ENCODE measurements at places on chromosomes 11 and 22.

GRCh38 chr22:36343070-36343719 is 44.6 kb downstream of the MYH9 start:
- DNase-seq: no peak

DNA sequence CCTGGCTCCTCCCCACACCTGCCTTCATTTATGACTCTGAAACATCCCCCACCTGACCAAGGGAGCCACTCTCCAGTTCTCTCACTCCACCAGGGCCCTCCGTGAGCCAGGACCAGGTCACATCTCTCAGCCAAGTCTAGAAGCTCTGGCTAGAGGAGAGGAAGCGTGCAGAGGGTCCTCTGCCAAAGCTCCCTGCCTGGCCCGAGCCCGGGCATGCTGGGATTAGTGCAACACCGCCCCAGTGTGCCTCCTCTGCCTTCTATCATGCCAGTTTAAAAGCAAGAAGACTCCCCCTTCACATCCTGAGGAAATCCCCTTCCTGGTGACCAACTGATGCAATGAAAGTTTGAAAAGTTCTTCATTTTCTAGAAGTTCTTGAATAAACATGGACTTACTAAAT is 23.5 kb downstream of the TP53AIP1 start:
- DNase-seq: no peak

GRCh38 chr22:39429916-39430575 is 26.8 kb upstream of the MGAT3 start:
- DNase-seq: no peak

GRCh38 chr22:27868732-27869282 is 50.2 kb downstream of the PITPNB start:
- DNase-seq: no peak

DNA sequence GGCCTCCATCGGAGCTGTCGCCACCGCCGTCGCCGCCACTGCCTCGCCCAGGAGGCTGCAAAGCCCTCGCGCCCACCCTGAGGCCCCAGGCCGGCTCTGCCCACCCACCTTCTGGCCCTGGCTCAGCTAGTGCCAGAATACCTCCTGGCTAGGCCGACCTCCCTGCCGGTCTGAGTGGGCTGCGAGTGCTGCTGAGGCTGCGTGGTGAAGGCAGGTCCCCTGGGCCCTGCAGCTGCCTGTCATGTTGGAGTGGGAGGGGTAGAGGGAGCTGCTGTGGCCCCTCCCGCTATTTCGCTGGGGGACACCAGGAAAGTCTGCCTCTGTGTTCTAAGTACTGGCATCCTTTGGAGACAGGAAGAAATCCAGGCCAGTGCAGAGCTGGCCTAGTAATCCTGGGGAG is 34.2 kb downstream of the LRRC10B start:
- no peak for DNase-seq

GRCh38 chr22:42490243-42490832 is 29.3 kb downstream of the RRP7A start:
- DNase-seq: no peak

- no peak for DNase-seq
Measured at GRCh38 chr22:22761606-22761962, 117.2 kb downstream of the GGTLC2 start.

- no peak for DNase-seq
Measured at GRCh38 chr22:39308614-39309363, 10.6 kb downstream of the RPL3 start.

DNA sequence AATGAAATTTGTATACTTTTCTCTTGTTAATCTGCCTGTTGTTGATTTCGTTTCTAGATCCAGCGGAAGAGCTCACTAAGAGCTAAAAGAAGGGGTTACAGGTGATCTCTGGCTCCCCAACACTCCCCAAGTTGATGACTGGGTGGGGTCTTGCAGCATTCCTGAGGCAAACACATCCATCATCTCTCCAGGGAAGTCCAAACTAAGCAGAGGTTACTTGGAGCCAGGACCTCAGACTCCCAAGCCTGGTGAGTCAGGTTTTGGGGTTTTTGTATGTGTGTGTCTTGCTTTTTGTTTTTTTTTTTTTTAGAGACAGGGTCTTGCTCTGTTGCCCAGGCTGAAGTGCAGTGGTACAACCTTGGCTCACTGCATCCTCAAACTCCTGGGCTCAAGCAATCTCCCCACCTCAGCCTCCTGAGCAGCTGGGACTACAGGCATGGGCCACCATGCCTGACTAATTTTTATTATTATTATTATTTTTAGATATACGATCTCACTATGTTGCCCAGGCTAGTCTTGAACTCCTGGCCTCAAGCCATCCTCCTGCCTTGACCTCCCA is 11.5 kb upstream of the RPS3 start:
- no peak for DNase-seq

DNA sequence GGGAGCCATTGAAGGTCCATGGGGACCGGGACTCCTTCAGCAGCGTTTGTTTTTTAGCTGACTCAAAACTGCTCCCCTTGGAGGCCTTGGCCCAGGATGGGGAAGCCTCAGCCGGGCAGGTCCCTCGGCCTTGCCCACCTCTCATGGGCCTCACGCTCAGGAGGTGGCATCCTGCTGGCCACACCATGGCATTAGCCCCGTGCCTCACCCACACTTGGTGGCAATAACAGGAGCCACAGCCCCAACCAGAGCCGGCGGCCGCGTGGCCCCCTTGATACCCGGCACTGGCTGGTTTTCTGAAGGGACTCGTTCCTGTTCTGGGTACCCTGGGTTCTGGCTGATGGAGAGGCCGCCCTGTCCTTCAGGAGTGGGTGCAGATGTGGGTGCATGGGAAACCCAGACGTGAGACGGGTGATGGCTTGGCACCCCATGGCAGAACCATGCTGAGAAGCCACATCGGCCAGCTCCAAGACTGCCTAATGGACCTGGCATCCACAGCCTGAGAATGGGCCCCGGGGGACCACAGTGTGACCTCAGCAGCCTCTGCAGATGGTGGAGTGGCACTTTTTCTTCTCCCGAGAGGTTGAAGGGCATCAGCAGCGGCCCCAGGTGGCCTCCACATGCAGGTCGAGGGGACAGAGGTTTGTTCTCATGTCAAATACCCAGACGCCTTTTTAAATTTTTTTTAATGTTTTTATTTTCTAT is 49.8 kb upstream of the PPARA start:
- DNase-seq: no peak

GRCh38 chr22:41562461-41562860 is 1.7 kb downstream of the CSDC2 start:
- no peak for DNase-seq

- DNase-seq: no peak
Measured at GRCh38 chr22:47396515-47396914, 634.1 kb downstream of the TBC1D22A start.

GRCh38 chr22:32073823-32074380 is 30.8 kb downstream of the SLC5A1 start:
- no peak for DNase-seq

DNA sequence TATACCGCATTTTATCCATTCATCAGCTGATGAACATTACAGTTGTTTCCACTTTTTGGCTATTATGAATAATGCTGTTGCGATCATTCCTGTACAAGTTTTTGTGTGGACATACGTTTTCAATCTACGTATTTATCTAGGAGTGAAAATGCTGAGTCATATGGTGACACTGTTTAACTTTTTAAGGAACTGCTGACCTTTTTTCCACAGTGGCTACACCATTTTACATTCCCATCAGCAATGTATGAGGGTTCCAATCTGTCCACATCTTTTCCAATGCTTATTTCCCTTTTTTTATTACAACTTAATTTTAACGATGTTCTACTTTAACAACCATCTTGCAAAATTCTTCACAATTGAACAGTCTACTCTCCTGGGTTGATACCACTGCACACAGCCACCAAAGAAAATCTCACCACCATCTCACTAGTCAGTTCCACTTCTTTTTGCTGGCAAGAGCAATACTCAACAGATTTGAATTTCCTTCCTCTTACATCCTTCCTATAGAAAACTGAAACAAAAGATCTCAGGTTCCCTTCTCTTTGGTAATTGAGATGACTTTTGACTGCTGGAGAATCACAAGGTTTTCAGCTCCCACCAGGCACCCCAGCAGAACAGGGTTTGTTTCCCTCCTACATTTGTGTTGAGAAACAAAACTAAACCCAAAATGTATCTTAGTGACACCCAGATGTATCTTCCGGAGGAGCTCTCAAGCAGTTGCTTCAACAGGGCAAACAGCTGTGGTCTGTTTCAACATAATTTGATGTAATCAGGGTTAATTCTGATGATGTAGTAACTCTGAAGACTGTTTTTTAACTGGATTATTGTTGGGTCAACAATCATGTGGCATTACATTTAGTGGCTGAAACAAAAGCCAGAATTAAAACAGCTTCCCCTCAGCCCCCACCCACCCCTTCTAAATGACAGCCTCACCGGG is 7.0 kb upstream of the GAB2 start:
- DNase-seq: peak; percentile 22

GRCh38 chr11:78354408-78355308 is 63.0 kb downstream of the GAB2 start:
- no peak for DNase-seq

DNA sequence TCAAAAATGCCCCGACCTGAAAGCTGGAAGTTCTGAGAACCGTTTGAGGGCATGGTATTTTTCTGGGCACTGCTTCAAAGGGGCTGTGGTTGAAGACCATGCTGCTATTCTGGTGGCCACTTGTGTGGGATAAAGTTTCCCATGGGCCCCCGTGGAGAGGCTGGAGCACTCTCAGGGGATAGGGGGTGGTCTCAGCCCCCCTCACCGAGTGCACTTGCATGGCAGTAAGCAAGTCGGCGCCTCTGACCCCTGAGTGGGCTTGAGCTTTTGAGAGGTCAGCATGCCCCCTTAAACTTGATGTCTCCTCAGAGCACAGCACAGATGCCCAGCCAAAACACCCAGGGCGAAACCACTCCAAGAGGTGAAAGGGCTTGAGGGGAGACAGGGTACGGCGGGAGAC is 35.6 kb downstream of the TIMP3 start:
- DNase-seq: no peak

- DNase-seq: peak; percentile 86
Measured at GRCh38 chr11:44946263-44946662, 4.4 kb downstream of the TP53I11 start.
